BE2C (cell line): ENCODE measurements at places on chromosomes 13 and 19.
A peak's percentile ranks its signal among the peaks of the same experiment; 100 is the strongest.

- no peak for DNase-seq
These were observed 449.8 kb downstream of the DACH1 start for GRCh38 chr13:71417205-71417604.

DNA sequence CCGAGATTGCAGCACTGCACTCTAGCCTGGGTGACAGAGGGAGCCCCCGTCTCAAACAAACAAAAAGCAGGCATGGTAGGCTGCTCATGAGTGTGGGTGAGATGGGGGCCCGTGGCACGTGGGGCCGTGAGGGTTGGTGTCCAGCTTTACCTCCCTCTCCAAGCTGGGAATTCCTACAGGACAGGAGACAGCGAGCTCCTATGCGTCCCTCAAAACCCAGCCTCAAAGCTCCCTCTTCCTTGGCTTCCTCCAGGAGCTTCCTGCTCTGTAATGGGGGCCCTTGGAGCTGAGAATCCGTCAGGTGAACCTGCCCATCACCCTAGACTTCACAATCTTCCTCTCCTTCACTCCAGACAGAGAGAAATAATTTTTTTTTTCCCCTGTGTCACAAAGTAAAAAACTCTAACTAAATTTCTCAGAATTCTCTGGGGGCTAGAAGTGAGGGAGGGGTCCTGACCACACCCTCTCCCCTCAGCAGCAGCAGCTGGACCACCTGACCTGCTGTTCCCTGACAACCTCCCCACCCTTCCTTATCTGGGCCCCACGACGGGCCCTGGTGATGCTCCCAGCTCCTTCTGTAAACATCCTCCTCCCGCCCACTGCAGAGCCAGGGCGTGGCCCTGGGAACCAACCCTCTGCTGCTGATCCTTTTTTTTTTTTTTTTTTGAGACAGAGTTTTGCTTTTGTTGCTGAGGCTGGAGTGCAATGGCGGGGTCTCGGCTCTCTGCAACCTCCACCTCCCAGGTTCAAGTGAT is 22.1 kb upstream of the WDR18 start:
- no peak for DNase-seq

DNA sequence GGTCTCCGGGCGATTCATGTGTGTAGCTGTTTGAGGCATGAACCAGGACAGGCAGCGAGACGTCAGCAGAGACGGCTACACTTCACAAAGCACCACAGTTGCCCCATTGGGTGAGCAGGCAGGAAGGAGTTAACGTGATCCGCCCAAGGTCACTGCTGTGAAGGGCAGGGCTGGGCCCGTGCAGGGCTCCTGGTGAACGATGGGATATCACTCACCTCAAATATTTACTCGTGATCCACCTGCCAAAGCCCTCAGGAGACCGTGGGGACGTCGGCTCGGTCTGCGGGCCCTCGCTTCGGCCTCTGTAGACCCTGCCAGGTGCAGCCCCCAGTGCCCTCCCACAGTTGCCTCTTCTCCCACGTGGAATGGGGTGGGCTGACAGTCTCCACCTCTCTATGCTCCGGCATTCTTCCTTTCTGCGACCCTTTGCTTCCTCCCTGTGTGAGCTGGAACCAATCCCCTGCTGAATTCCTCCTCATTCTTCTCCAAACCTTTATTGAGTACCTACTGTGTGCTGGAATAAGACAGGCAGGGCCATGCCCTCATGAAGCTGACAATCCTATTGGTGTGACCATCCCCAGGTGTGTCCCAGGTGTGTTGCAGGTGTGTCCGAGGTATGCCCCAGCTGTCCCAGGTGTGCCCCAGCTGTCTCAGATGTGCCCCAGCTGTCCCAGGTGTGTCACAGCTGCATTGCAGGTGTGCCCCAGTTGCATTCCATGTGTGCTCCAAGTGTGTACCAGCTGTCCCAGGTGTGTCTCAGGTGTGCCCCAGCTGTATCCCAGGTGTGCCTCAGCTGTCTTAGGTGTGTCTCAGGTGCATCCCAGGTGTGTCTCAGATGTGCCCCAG is 2.0 kb upstream of the GRK1 start:
- peak; percentile 8 for DNase-seq

DNA sequence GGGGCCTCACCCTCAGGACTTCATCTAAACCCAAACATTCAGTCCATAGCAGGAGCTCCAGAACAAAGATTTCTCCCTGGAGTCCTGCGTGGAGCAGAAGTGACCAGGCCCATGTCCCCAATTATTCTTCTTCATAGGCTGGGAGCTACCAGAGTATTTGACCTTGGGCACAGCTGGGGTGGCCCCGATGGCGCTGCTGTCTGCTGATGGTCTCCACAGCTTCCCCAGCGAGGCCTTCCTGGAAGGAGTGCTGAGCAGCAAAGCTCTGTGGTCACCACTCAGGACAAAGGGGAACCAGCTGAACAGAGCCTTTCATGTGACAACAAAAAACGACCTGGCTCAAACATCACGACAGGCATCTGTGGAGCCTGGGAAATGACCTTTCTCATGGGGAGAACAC is 62.7 kb upstream of the ARGLU1 start:
- no peak for DNase-seq

- peak; percentile 24 for DNase-seq
These were observed 4.9 kb upstream of the SMIM17 start for GRCh38 chr19:56637976-56638555.

DNA sequence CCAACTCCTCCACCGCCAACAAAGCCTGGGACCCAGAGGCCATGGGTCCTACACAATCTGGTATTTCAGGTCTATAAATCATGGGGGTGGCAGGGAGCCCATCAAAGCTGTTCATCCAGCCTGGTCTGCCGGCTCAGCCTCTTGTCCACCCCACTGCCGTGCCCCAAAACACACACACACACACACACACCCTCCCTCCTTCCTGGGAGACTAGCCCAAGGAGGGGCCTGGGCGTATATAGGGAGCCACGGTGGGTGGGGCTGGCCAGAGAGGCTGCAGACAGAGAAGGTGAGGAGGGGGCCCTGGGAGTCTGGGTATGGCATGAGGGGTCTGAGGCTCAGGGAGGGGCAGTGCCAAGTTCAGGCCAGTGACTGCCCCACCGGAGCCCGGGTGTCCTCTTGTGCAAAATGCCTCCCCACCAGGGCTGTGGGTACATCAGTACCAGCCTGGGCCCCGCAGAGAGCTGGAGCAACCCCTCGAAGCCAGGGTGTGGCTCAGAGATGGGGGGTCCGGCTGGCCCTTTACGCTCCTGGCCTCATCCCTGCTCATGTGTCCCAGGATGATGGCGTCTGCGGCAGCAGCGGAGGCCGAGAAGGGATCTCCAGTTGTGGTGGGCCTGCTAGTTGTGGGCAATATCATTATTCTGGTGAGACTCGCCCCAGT is at the start of gene UPK1A:
Gene UPK1A (plus strand): TSS at position 267 of the 663 bp plus-strand sequence. CDS start 296 bp downstream, at position 563.
- no peak for DNase-seq

GRCh38 chr13:43979492-43979891 is 99.8 kb downstream of the LACC1 start:
- DNase-seq = no peak

GRCh38 chr19:54189145-54189734 is at the start of gene MBOAT7:
Gene MBOAT7, minus strand, starts transcription at chr19:54189580. Its CDS starts 1,072 bp downstream, at chr19:54188508.
- DNase-seq = no peak

- no peak for DNase-seq
These were observed 30.4 kb upstream of the IRS2 start for GRCh38 chr13:109816808-109817203.

- no peak for DNase-seq
These were observed 1399.8 kb upstream of the SLC10A2 start for GRCh38 chr13:104466016-104466415.

GRCh38 chr13:113455384-113455783 is 2.1 kb upstream of the ADPRHL1 start:
- no peak for DNase-seq
